ENCODE measurements at places on chromosomes 11 and 22. TPM values are rescaled to one million over a fixed set of nuclear protein-coding genes. Genes with fewer than 3 reads are reported as not detected.

MS4A4A gene
- total RNA-seq = not detected

HEPACAM gene
- not detected for total RNA-seq

FAM83F gene
- total RNA-seq = 0.17 TPM

FXYD6 gene
- total RNA-seq = 22.5 TPM

MRGPRX4 gene
- not detected for total RNA-seq

NXPE2 gene
- not detected for total RNA-seq

MFNG gene
- not detected for total RNA-seq

FADD gene
- 32.1 TPM for total RNA-seq

OR51M1 gene
- total RNA-seq = not detected

SULT4A1 gene
- 0.15 TPM for total RNA-seq

KCNJ1 gene
- not detected for total RNA-seq

CD44 gene
- total RNA-seq = 224 TPM
